Activated naive CD4-positive, alpha-beta T cell treated with anti-CD3 and anti-CD28 coated beads for 36 hours (primary cell): ENCODE measurements at places on chromosomes 4 and X. TPM values are rescaled to one million over a fixed set of nuclear protein-coding genes. Genes with fewer than 3 reads are reported as not detected.

DNA sequence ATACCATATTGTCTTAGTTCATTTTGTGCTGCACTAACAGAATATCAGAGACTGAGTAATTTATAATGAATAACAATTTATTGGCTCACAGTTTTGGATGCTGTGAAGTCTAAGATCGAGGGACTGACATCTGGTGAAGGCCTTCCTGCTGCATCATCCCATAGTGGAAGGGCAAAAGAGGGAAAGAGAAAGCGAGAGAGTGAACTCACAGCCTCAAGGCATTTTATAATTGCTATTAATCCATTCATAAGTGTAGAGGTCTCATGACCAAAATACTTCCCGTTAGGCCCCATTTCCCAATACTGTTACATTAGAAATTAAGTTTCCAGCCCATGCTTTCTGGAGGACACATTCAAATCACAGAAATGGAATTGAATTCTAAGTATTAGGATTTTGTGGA, 554.4 kb downstream of the TRAM1L1 start:
- no peak for DNase-seq

GRCh38 chr4:78588894-78589545, 37.5 kb downstream of the ANXA3 start:
- no peak for DNase-seq

DNA sequence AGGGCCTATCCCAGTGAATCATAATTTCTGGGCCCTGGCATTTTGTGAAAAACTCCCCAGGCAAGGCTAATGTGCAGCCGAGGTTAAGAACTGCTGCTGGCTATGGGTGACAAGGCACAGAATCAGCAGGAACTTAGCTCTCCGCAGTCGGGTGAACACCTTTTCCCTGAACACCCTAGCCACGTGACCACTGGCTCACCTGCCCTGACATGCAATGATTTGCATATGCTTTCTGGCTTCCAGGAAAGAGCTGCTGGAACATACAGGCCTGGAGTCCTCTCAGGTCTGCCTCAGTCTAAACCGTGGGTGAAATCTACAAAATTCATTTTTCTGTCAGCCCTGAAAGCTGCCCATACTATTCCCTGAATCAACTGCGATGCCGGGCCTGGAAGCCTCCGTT, 56.6 kb downstream of the ZNF827 start:
- peak; percentile 9 for DNase-seq

DNA sequence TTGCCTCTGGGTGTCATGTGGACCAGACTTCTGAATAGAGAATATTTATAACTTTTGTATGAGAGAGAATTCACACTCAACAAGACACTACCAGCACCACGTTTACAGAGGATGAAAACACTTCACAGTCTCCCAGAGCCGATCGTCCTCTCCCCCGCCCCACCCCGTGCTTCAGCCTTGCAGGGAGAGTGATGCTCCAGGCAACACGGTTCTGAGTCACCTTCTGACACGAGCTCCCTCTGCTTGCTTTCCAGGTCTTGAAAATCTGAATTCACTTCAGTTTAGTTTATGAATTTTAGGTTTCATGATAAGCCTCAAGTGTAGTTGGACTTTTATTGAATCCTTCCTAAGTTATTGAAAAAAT, 59.8 kb downstream of the CPLX1 start:
- DNase-seq = no peak

- DNase-seq = peak; percentile 80
Observed at GRCh38 chr4:37715889-37716402, 29.8 kb upstream of the RELL1 start.

DNA sequence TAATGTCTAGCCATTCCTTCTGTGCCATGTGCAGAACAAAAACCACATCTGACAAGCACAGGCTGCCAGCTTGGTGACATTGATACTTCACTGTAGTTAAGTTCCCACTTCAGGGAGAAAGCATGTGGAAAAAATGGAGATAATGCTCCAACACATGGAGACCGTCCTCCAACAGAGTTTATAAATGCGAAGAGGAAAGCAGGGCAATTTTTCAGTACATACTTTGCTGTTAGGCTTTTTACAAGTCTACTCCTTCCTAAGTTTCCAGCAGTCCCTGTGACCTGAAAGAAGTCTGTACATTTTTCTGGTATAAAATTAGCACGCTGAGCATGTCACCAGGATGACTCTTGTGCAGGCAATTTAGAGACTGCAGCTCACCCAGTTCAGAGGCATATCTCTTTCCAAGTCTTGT, 766.9 kb upstream of the IGFBP7 start:
- DNase-seq = no peak

Gene WDR44
- total RNA-seq = 4.0 TPM

DNA sequence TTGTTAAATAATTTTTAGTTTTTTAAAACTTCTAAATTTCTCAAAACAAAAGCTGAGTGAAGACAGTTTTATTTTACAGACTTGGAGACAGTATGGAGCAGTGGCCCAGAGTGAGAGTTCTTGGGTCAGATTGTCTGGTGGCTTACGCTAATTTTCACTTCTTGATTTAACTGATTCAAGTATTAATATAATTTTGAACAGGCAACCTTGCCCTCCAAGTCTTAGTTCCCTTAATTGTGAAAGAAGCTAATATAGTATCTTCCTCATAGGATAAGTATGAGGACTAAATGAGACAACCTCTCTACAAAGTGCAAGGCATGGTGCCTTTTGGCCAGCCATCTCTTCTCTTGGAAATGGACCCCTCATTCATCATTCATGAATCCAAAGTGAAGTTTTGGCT, 25.4 kb downstream of the ATP7A start:
- DNase-seq = no peak

- DNase-seq = no peak
Observed at GRCh38 chrX:10015723-10016518, 48.8 kb downstream of the CLDN34 start.
